ENCODE measurements at places on chromosomes 2 and 18.

GRCh38 chr2:163370169-163370886, 365.5 kb downstream of the FIGN start:
- no peak for DNase-seq

- DNase-seq = no peak
These were observed 152.6 kb downstream of the GALNT14 start for GRCh38 chr2:30985493-30986230.

- no peak for DNase-seq
These were observed 111.3 kb upstream of the NDUFV2 start for GRCh38 chr18:8991155-8991554.

DNA sequence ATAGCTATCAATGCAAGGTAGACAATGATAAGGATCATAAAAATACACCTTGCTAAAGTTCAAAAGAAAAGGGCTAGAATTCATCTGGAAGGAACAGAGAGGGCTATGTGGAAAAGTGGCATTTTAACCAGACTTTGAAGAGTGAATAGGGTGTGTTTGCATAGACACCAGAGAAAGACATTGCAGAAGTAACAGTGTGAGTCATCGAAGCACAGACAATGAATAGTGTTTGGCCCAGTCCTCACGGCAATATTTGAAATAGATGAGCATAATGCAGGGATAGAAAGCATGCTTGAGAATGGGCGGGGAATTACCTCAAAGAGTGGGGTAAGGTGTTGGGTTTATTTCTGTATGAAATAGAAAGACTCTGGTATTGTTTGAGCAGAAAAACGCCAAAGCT, 24.2 kb downstream of the MYT1L start:
- no peak for DNase-seq

- no peak for DNase-seq
These were observed 51.4 kb downstream of the SLC38A11 start for GRCh38 chr2:164903951-164904350.

- no peak for DNase-seq
These were observed 81.1 kb upstream of the SLC39A10 start for GRCh38 chr2:195575879-195576401.

GRCh38 chr18:9495465-9495864, 20.2 kb downstream of the RALBP1 start:
- no peak for DNase-seq

GRCh38 chr2:88671786-88672427, 19.6 kb upstream of the RPIA start:
- DNase-seq = no peak

DNA sequence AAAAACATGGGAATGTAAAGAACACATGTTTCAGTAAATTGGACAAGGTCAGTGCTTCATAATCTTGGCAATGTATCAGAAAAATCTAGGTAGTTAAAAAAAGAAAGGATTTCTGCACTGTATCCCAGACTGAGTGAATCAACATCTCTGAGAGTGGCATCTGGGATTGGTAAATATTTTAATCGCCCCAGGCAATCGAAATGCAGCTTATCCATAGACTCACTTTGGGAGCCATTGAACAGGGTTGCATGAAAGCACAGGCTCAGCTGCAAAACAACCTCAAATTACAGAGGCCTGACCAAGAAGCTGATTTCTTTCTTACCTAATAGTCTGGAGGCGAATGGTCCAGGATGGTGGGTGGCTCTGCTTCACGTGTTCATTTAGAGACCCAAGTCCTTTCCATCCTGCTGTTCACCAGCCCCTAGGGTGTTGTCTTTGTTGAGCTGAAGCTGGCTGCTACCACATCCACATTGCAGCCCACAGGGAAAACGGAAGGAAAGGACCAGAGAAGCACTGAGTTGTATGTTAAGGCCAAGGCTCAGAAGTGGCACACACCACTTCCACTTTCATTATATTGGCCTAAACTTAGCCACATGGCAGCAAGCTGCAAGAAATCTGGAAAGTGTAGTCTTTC, 59.0 kb downstream of the MOGAT1 start:
- DNase-seq = no peak

GRCh38 chr2:153470867-153471266, 7.7 kb downstream of the RPRM start:
- DNase-seq = no peak

- DNase-seq = peak; percentile 47
These were observed 38.4 kb downstream of the EPAS1 start for GRCh38 chr2:46335391-46336282.

- DNase-seq = no peak
These were observed 541.7 kb downstream of the ERBB4 start for GRCh38 chr2:211996857-211997256.

GRCh38 chr2:66031236-66031635, 403.7 kb upstream of the MEIS1 start:
- DNase-seq = no peak

DNA sequence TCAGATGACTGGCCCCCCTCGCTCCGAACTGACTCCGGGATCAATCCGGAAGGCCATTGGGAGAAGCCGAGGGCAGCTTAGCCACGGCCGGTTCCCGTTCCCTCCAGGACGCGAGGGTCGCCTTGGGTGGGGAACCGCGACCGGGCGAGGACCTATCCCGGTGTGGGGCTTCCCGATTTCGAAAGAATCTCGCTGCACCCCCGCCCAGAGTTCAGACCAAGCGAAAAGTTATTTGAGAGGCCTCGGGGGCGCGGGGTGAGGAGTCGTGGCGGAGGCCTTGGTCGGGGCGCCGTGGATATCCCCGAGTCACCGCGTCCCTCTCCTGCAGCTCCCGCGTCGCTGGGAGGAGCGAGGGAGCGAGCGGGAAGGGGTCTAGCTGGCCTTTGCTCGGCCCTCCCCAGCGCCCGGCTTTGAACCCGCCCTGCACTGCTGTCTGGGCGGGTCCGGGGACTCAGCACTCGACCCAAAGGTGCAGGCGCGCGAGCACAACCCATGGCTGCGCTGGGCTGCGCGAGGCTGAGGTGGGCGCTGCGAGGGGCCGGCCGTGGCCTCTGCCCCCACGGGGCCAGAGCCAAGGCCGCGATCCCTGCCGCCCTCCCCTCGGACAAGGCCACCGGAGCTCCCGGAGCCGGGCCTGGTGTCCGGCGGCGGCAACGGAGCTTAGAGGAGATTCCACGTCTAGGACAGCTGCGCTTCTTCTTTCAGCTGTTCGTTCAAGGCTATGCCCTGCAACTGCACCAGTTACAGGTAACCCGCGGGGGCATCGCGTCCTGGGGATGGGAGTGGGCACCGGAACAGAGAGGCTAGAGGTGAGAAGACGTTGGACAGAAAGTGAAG, at the start of gene CYP27A1:
Gene CYP27A1 (plus strand): TSS at position 457 of the 837 bp plus-strand sequence. CDS start 36 bp downstream, at position 493.
- peak; percentile 71 for DNase-seq

GRCh38 chr2:239777219-239777618, 247.9 kb downstream of the NDUFA10 start:
- no peak for DNase-seq

GRCh38 chr2:17879137-17879912, 858 bp downstream of the KCNS3 start:
- DNase-seq = peak; percentile 42

GRCh38 chr2:202038471-202039277, 5.0 kb downstream of the FZD7 start:
- DNase-seq = no peak

GRCh38 chr18:72986103-72986502, 118.3 kb upstream of the NETO1 start:
- DNase-seq = no peak

DNA sequence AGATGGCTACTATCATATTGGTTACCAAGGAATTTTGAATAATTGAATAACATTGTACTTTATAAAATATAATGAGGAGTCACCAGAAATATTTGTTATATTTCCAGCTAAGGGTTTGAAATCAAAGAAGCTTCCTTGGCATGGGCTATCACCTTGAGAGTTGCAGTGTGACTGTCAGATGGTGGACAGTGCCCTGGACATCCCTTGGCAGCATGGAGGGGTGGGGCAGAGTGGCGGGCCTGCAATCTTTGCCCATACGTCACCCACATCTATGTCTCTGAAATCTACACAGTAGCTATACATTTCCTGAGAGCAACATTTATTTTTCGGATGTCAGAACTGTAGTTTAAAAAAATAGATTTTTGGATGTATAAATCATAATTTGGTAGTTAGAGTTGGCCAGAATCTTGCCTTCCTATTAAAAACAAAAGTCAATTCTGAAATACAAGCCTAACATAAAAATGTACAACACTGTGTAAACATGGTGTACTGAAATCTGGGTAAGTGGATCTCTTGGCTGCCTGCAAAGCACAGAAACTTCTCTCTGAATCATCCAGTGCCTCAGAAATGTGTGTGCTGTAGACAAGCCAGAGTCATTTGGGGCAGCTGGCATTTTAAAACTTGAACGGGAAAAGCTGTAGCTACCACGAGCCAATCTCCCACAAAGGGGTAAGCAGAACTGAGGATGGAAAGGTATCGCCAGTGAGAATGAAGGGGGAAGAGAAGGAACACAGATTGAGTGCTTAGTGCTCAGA, 124.2 kb upstream of the ARHGAP28 start:
- no peak for DNase-seq

- peak; percentile 19 for DNase-seq
These were observed 28.7 kb downstream of the SRSF7 start for GRCh38 chr2:38722271-38723061.

DNA sequence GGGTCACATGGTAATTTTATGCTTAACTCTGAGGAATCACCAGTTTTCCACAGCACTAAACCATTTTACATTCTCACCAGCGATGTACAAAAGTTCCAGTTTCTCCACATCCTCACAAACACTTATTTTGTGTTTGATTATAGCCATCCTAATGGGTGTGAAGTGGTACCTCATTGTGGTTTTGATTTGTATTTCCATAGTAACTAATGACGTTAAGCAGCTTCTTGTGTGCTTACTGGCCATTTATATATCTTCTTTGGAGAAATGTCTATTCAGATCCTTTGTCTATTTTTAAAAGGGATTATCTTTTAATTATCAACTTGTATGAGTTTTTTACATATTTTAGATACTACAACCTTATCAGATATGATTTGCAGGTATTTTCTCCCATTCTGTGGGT, 42.0 kb downstream of the CCDC150 start:
- no peak for DNase-seq

DNA sequence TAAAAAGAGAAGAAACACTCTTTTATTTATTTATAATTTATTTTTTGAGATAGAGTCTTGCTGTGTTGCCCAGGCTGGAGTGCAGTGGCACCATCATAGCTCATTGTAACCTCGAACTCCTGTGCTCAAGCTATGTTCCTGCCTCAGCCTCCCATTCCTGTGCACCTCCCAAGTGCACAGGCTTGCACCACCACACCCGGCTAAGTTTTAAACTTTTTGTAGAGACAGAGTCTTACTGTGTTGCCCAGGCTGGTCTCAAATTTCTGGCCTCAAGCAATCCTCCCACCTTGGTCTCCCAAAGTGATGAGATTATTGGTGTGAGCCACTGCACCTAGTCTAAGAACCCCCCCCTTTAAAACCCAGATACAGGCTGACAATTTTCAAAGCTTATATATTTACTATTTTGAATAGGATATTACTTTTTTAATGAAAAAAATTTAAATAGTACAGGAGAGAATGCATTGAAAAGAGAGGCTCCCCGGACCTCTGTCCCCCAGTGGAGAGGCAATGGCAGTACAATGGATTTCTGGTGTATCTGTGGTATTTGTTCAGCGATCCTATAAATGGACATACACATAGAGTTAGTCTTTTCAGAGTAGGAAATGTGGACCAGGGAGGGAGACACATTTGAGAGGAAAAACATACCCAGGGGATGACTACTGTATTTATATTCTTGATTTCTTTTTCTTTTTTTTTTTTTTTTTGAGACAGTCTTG, 48.1 kb upstream of the CNOT11 start:
- DNase-seq = no peak

GRCh38 chr2:16653083-16653375, 12.6 kb downstream of the CYRIA start:
- no peak for DNase-seq

DNA sequence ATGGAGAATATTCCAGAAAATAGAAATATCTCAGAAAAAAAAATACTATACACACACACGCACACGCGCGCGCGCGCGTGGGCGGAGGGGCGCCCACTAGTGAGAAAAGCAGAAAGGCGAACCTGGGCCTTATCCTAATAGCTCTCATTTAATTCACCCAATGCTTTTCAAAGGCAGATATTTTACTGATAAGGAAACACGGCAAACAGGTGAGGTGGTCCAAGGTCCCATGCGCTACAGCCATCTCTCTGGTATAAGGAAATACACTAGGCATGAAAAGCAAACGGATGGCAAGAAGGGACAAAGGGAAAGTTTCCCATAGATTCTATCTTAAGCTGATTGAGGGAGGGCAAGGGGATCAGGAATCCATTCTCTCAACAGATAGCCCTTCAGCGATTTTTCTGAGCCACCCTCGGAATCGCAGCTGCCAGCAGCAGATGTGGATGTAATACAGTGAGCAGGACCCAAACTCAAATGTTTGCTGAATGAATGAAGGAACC, 136.7 kb downstream of the TMEM247 start:
- peak; percentile 47 for DNase-seq

DNA sequence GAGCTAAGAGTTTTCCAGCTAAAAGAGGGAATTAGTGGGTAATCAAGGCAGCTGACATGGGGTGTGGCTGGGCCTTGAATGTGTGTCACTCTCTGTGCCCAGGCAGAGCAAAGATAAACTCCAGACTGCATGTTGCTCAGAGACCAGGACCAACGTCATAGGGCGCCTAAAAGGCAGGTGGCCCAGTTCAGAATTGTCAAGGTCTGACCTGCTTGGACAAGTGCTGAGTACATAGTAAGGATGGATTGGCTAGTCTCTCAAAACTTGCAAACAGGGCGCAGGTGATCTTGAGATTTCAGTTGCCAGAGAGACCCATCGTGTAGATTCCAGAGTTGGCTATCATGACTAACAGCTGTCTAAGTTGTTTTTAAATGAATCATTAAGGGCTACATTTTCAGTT, 19.0 kb downstream of the CLUL1 start:
- no peak for DNase-seq

DNA sequence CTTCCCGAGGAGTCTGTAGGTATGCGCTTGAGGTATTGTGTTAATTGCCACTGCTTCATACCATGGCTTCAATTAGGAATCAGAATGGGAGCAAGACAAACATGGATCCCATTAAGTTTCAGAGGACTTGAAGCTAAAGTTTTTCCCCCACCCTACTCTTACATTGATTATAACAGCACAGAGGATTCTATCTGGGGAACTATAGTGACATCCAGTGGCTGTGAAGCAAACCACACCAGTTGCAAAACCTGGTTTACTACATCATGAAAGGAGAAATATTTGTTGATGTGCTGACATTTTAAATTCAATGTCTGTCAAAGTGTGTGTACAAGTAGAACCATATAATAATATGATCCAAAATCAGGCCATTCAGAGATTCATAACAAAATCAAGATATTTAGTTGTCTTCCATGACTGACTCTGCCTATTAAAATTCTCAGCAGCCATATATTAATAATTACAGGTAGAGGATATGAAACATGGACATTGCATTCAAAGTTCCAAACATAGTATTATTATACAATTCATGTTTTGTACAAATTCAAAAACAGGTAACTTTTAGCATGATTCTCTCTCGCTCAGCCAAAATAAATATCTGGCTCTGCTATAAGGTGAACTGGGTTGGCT, 82.9 kb downstream of the GRB14 start:
- DNase-seq = peak; percentile 15

GRCh38 chr2:56127463-56128152, 56.2 kb upstream of the CCDC85A start:
- DNase-seq = peak; percentile 79

All from putamen (tissue), 1 donor.